ENCODE measurements at places on chromosomes 3 and 15.

- DNase-seq = no peak
Observed at GRCh38 chr3:72265256-72266015, 480.5 kb upstream of the PROK2 start.

- DNase-seq = no peak
Observed at GRCh38 chr15:38992506-38992905, 427.9 kb upstream of the RASGRP1 start.

DNA sequence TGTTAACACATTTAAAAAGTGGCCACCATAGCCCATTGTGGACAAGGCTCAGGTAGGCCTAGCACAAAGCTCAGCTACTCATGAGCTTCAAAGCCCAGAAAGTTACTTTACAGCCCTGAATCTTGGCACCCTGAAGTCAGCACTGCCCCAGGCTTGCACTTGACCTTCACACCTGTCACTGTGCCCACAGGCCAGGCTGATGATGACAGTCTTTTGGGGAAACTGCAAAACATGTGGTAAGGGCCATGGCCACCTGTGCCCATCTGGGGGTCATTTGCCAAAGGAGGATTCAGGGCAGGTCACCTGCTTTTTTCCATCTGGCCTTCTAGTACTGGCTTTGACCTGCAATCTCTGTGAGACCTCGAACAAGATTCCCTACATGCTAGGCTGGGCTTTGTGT lies 11.0 kb downstream of the CHDH start:
- no peak for DNase-seq

DNA sequence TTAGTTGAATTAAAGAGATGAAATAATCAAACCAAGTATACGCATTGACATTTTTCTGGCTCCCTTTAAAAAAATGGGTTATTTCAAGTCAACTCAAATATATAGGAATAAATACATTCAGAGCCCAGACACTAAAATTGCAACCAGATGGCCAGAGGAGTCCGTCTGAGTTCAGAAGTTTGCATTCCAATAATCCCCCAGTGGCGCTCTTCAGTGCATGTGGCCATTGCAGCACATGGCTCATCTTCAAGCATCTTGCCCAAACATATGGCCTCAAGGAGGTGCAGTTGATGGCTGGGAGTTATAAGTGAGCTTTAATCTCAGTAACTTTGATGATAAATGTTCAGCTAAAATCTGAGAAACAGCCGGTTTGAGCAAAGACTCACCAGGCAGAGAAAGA lies 295.8 kb upstream of the LRRN1 start:
- no peak for DNase-seq

DNA sequence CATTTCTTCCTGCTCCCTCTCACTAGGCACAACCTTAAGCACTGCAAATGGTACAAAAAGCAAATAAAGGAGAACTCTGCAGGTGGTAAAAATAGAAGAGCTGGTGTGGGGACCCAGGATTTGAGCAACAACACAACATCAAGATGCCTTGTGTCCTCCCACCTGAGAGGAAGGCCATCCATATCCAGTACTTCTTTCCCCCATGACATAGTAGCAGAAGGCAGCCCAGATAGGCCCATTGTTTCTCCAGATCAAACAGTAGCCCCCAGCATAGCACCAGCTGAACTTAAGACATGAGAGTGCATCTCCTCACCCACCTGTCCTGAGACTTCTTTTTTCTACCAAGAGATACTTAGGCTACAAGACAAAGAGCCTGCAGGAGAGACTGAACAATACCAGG lies 180.5 kb downstream of the GOLGA6L6 start:
- no peak for DNase-seq

DNA sequence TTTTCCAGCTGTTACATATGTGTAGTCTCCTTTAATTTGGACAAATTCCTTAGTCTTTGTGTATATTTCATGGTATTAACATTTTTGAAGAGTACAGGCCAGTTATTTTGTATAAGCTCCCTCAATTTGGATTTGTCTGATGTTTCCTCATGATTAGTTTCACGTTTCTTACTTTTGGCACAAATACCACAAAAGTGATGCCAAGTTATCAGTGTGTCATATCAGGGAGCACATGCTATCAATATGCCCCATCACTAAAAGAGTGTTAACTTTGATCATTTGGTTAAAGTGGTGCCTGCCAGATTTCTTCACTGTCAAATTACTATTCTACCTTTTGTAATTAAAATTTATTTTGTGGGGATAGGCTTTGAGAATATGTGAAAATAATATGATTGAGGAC lies 14.6 kb downstream of the PCNP start:
- DNase-seq = no peak

DNA sequence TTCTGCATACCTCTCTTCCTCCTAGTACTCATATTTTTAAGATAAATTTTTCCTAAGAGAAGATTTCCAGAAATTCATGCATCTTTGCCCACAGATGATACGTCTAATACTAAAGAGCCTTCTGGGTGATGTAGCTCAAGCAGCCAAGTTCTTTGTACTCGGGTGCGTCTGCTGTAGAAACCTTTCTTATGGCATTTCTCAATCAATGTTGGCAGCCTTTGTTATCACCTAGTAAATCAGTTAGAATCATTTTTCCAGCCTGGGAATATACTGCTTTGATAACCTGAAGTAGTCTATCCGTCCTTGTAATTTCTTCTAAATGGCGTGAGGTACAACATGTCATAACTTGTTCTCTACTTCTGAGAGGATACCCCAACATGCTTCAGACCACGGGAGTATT lies 104.5 kb downstream of the GOLIM4 start:
- DNase-seq = no peak

DNA sequence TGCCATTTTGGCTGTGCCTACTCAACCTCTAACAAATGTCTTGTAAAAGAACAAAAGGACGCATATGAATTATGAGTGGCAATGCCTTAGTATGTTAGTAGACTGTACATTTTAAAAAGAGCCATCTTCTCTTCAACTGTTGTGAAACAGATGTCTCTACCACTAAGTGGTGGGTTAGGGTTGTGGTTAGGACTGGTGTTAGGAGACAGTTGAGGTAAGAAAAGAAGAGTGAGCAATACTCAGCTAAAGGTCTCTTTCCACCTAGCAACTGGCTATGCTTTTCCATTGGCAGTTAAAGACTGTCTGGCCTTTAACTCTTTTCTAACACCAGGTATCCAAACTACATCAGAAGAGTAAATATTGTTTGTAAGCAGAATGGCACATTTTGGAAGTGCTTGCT lies 221.7 kb upstream of the TBC1D5 start:
- no peak for DNase-seq

DNA sequence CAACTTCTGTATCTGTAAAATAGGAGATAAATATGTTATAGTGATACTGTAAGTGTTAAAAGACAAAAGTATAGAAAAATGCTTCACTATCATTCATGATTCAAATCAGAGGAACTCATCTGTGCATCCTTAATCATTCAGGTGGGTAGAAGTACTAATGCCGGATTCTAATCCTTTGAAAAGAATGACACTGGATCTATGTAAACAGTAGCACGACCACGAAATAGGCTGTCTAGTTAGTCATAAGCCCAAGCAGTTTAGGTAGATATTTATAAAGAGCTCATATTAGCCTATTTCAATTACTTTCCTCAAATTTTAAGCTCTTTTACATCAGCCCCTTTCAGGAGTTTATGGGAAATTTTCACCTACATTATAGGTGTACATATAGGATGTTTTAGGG lies 437.9 kb downstream of the SOX2 start:
- no peak for DNase-seq

- DNase-seq = no peak
Observed at GRCh38 chr3:3353153-3353552, 173.7 kb upstream of the CRBN start.

DNA sequence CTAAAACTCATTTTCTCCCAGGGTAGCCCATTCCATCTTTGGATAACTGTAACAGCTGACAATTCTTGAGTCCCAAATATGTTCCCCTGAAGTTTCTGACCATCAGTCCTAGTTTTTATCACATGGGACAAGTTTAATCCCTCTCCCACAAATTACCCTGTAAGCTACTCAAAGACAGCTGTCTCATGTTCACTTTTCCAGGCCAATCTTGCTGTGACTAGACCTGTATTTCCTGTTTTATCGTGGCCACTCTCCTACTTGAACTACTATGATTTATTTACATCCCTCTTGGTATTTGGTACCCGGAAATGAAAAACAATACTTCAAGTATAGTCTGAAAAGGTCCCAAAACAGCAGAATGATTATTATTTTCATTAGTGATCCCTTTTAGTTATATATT lies 95.1 kb upstream of the MEX3B start:
- no peak for DNase-seq

DNA sequence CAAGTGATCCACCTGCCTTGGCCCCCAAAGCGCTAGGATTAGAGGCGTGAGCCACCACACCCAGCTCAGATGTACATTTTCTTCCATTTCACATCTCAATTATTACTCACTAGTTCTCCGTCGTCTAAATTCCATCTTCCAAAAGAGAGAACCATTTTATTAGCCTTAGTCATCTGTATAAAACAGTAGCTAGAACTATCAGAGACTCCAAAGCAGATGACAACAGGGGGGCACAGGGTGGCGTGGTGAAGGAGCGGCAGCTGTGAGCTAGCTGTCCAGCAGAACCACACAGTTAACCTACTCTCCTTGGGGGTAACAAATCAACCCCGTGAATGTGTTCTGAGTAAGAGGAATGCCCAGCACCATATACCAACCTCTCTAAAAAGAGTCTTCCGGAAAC lies 7.1 kb downstream of the SLC25A20 start:
- no peak for DNase-seq

- DNase-seq = no peak
Observed at GRCh38 chr3:193771011-193771652, 178.1 kb downstream of the OPA1 start.

GRCh38 chr15:52379395-52380106 lies 83.9 kb upstream of the MYO5C start:
- DNase-seq = no peak

DNA sequence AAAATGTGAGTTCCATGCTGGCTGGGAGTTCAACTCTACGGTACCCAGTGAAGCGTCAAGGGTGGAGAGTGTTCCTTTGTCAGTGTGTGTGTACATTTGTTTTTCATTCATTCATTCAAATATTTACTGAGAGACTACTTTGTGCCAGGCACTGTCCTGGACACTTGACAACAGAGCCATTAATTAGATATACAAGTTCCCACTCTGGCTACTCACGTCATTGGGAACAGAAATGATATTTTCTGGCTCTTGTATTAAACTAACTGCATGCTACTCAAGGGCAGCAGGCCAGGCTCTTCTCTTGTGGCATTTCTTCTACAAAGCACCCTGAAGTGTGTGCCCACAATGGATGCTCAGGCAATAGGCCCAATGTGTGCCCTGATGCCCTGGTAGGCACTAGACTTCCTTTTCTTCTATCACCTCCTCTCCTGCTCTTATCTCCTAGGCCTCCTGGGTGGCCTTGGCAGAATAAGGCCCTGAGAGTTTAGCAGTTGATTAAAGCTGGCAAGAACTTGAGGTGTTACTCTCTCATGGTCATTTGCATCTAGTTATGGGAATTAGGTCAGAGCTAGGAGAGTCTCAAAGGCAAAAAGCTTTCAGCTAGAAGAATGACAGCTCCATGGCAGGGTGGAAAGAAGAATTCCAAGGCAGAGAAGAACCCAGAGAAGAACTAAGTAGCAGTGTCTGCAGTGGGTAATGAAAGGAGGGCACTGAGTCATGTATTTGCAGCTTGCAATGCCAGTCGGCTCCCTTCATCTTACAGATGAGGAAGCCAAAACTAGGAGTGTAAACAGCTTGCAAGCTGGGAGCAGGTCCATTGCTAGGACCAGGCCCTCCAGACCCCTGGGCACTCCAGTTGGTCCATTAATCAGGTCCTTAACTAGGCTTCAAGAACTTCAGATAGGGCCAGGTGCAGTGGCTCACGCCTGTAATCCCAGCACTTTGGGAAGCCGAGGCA lies 14.0 kb upstream of the SMAD3 start:
- peak; percentile 43 for DNase-seq

DNA sequence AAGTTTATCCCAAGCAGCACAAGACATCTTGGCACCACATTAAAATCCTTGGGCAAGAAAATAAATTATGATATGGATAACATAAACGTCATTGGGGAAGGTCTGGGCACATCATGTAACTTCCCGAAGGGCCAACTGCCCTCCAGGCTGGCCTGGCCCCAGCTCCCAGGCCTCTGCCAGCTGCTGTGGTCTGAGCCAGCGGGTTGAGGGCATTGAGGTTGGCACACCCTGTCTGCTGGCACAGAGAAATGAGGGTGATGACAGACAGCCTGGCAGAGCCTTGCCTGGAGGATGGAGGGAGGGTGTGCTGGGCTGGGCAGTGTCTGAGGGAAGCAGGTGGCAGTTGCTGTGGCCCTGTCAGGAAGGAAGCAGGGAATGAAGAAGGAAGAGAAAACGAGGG lies 3.3 kb upstream of the RBSN start:
- DNase-seq = no peak

DNA sequence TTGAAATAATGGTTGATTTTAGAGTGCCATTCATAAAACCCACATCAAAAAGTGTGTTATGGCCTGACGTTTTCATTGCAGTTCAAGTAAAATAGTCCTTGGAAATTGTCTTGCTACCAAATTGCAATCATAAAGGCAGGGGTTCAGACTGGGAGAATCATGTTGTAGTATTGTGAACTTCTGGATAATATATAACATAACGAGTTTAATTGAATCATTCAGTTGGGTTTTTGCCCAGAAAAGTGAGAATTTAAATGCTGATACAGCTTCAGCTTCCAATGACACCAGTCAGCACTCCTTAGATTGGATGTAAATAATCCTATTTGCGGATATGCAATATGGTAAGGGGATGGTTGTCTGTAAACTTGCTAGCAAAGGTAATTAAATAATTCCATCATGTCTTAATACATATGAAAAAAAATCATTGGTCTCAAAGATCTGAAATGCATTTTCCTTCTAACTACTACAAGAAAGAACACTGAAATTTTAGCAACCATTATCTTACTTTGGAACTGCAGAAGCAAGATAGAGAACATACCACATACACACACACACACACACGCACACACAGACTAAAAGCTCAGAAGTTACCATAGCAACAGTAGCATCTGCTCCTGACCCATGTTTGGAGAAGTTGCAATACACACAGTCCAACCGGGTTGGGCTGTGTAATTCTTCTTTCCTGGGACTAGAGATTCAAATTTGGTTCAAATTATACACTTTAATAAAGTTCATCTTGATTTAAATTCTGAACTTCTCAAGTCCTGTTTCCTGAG lies 686.2 kb upstream of the NR2F2 start:
- no peak for DNase-seq

Measured in activated effector memory CD4-positive, alpha-beta T cell treated with anti-CD3 and anti-CD28 coated beads, Interleukin-2, amount 50 U/mL, for 16 hours (primary cell).